NCI-H774 (cell line): ENCODE measurements at places on chromosomes 16 and 17.

GRCh38 chr17:63701868-63702720 lies 2.2 kb upstream of the LIMD2 start:
- DNase-seq: no peak

DNA sequence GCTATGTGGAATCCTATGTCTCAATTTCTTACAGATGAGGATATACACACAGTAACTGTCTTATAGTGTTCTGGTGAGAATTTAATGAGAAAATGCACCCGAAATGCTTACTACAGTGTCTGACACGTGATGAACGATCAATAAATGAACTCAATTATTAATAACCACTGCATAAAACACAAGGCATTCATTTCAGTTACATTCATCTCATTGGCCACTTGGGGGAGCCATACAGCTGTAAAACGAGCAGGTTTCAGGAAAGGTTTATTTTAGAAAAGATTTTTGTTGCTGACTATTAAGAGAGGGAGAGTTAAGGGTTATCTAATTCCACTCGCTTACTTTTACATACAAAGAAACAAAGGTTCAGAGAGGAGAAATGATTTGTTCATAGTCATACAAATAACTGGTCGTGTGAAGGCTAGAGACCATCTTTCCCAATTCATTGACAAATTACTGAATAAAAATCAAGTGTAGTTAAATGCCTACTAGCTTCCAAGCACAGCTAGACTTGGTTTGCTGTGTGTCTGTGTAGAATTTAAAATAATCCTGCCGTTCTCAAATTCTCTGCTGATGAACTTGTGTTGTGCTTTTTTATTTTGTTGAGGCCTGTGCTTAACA lies 160.1 kb downstream of the MAP2K4 start:
- no peak for DNase-seq

GRCh38 chr16:62225675-62226074 lies 189.4 kb upstream of the CDH8 start:
- no peak for DNase-seq

DNA sequence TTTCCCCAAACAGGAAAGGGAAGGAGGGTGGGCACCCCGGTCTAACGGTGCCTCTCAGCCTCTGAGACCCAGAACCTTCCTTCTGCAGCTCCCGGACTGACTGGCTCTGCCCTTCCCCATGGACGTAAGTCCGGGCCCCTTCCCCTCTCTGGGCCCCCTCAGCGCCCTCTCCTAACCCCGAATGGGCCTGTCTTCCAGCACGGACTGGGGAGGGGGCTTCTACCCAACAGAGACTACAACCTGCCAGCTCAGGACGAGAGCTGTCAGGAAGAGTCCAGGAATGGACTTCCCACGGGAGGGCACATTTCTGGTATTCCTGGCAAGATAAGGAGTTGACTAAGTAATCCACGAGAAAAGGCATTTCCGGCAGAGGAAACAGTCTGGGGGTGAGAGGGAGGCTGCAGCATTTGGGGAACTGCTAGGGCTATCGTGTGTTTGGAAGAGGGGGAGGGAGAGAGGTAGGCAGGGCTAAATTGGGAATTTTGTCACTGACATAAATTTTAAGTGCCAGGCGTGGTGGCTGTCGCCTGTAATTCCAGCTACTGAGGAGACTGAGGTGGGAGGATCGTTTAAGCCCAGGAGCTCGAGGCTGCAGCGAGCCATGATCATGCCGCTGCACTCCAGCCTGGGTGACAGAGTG lies 12.1 kb upstream of the ALDOA start:
- no peak for DNase-seq

GRCh38 chr16:27238016-27238587 lies 30.5 kb downstream of the NSMCE1 start:
- no peak for DNase-seq

DNA sequence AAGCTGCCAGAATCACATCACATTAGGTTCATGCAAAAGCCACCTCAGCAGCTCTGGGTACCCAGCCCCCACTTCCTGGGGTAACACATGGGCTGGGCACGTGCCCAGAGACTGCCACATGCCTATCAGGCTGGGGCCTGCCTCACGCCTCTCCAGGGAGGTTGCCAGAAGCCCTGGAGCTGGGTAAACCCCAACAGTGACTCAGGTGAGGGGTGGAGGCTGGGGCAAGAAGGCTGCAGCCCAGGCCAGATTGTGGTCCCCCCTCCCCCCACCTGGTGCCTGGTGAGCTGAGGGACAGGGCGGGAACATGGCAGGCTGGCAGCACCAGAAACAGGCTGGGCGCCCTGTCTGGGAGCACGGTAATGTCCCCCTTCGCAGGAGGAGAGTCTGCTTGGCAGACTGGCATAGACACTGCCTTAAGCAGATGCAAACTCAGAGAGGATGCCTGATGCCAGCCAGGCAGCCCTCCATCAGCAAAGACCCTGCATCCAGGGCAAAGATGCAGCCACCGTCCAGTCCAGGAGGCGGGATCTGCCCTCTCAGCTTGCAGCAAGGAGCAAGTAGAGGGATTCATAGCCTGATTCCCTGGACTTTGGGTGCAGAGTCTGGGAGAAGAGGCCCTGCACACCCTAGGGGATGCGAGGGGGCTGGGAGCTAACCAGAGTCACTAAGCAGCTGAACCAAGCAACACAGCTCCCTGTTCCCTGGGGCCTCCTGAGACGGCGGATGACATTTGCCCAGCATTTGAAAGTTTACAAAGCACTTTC lies 28.8 kb downstream of the NGFR start:
- DNase-seq: no peak

DNA sequence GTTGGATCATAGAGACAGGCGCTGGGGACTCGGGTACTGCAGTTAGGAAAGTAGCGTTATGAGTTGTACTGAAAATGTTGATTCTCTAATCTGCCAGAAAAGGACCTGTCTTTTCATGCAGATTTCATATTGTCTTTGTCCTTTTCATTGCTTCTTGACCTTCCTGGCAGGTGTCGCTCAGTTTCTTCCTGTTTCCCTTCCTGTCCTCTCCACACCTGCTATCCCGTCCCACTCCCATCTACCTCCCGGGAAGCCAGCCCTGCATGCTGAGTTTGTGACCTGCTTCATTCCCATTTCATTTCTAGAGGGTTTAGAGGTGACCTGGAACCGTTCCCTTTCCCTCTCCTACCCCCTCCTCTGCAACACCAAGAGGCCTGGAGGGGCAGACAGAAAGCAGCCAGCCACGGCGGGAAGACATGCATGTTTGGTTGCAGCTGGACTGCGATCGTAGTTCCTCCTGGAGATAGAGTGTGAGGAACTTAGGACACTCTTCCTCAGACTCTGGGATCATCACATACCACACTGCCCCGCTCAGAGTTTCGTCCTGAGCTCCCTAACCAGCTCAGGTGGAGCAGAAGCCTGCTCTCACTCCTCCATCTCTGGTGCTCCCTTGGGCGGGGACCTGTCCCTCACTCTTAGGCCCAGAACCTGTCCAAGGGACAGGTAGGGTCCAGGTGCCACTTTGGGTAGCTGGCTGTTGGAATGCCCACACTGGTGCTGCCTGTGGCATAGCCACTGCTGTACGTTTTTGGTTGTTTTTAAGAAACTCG lies 23.9 kb upstream of the ARHGAP23 start:
- no peak for DNase-seq

- no peak for DNase-seq
Observed at GRCh38 chr16:57627184-57627871, 1.1 kb upstream of the ADGRG1 start.

DNA sequence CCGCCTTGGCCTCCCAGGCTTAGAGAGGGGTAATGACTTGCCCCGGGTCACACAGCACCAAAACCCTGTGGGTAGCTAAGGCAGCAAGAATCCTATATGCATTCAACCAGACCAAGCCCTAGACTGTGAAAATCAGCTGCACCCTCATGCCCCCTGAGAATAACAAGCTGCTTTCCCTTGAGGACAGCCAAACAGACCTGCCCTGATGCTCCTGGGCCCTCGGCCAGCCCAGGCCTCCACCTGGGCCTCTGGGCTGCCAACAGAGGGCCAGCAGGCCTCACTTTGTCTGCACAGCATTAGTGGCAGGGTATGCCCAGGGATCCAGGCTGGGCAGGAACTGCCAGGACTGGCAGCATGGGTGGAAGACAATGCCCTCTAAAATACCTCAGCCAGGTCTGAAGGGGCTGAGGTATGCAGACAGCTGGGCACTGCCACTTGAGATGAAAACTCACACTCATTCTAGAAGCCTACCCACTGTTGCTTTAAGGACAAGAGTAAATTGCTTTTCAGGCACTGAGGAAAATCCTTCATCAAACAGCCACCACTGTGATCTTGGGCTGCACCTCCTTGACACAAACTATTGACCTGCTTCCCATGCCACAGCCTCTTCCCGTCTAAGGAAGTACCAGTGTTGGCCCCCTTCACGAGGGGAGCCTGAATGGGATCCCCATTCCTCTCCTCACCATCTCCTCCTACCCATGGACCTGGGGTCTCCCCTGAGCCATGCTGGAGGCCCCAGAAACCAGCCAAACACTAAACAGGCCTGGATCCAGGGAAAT lies 8.8 kb downstream of the ST3GAL2 start:
- no peak for DNase-seq

DNA sequence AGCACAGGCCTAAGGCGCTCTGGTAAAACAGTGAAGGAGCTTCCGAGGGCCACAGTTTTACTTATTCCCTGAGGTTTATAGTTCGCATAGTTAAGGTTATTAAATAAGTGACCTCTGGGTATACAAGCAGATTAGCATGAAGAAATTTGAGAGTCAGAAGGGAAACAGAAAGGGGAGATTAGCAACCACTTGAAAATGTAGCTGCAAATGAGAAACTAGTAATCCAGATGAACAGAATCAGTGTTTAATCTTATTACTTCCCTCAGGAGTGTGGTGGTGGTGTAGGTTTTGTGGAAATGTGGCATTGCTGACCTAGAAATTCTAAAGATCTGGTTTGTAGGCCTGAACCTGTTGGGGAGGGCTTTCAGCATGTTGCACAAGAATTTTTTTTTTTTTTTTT lies 130.4 kb downstream of the CCDC182 start:
- DNase-seq: no peak

DNA sequence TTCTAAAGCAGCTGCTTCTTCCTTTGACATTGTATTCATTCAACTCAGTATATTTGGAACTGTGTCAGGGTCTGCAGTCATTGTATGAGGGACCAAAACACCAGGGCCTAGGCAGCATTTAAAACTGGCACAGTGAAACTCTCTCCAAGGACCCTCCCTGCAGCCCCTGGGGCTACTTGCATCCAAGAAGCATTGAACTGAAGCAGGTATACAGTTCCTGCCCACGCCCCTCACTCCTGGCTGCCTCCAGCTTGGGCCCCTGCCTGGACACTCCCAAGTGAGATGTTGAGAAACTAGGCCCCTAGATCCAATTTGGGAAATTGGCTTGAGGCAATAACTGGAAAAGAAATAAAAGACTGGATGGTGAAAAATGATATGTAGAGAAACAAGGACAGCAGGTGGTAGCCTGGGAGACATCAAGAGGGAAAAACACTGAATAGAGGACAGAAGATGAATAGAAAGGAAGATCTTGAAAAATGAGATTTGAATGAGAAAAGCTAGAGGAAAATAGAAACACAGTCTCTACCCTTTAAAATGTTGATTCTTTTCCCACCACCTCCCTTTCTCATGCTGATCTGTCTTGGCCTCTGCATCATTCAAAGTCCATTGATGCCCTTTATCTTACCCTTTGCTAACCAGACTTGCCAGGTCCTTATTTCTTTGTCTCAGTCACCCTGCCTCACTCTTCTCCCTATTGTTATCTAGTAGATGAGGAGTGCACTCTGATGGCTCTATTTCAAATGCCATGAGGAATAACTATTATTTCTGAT lies 368.8 kb upstream of the CDH8 start:
- no peak for DNase-seq

DNA sequence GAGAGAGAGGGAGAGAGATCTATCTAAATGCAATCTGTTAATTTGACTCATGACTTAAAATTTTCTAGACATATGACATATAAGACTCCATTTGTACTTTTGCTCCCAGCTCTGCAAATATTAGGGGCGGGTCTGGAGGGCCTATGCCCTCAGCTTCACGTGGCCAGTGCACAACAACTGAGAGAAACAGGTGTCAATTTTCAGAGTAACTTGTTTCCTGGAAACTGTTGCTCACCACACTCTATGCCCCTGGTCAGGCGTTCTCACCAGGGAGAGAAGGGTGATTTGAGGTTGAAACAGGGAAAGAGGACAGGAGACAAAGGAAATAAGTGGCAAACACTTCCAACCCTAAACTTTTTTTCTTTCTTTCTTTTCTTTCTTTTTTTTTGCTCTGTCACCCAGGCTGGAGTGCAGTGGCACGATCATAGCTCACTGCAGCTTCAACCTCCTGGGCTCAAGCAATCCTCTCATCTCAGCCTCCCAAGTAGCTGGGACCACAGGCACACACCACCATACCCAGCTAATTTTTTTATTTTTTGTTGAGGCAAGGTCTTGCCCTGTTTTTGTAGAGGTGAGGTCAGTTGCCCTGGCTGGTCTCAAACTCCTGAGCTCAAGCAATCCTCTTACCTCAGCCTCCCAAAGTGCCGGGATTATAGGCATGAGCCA lies 270.0 kb downstream of the SLC39A11 start:
- no peak for DNase-seq

GRCh38 chr16:79316004-79316458 lies 284.5 kb downstream of the MAF start:
- no peak for DNase-seq

- DNase-seq: peak; percentile 13
Observed at GRCh38 chr16:63983401-63983800, 1138.5 kb downstream of the CDH11 start.

- no peak for DNase-seq
Observed at GRCh38 chr17:4229627-4230541, 33.9 kb downstream of the ANKFY1 start.

- peak; percentile 45 for DNase-seq
Observed at GRCh38 chr17:75827308-75828075, 16.7 kb downstream of the UNC13D start.

DNA sequence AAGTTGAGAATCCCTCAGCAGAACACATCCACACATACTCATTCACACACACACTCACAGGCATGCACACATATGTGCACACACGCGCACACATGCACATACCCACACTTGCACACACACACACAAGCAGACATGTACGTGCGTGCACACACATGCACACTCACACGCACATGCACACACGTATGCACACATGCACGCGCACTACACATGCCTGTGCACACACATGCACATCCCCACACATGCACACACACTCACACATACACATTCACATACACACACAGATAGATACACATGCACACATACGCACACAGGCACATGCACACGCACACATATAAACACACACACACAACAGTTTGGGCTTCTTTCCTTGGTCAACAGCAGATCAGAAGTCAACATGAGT lies 24.0 kb downstream of the GSG1L start:
- DNase-seq: no peak

DNA sequence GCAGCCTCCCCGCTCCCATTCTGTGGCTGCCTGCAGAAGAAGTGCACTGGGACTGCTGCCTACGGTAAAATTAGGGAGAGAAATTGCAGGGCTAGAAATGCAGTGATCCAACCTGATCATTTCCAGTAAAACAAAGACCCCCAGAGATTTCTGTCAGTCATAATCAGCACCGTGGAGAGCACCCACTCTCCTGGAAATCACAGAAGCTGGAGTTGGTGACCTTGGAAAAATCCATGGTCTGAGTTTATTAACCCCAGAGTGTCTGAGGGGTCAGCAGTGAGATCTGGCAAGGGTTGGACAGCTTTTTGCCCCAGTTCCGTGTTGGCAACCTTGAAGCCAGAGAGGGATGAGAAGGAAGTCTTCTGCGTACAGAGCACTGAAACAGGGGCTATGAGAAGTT lies 7.8 kb downstream of the SYCE1L start:
- DNase-seq: no peak
